ENCODE measurements at places on chromosomes 12 and 14.

GRCh38 chr14:90743425-90743824 is 72.8 kb downstream of the TTC7B start:
- DNase-seq = no peak

DNA sequence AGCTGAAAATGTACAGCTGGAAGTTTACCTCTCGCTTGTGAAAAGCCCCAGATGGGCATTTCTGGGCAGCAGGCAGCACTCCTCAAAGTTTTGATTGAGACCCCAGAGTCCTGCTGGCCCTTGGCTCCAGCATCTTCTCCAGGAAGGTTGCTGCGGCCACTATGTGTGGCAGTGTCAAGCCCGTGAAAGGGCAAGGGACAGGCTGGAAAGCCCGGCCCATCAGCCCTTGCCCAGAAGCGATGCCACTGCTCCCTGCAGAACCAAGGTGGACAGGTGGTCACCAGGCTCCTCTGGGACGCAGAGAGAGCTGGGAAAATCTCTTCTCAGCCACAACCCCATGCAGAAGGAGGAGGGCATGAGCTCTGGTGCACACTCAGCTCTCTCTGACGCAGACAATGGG is 73.5 kb upstream of the BCL11B start:
- DNase-seq = no peak

DNA sequence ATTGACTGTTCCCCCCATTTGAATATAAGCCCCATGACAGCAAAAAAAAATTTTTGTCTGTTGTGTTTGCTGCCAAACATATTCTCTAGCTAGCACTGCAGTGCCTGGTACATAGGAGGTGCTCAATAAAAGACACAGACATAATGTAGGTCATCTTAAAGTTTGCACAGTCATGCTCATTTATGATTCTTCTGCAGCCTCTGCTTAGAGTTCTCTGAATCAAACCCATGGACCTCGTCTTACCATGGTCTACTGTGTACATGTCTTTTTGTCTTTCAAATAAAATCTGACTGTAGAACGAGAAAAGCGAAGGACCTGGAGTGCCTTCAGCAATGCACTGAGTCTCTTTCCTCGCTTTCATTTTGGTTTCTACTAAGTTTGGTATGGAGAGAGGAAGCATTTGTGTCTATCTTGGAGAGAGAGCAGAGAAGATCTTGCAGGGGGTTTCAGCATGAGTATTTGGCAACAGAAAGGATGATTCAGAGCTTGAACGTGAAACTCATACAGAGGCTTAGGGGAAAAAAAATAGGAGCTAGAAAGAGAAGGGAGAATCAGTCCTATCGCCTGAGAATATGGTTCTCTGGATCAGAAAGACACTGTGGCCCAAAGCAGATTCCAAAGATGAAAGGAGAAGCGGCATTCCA is 38.8 kb upstream of the TMCC3 start:
- no peak for DNase-seq

DNA sequence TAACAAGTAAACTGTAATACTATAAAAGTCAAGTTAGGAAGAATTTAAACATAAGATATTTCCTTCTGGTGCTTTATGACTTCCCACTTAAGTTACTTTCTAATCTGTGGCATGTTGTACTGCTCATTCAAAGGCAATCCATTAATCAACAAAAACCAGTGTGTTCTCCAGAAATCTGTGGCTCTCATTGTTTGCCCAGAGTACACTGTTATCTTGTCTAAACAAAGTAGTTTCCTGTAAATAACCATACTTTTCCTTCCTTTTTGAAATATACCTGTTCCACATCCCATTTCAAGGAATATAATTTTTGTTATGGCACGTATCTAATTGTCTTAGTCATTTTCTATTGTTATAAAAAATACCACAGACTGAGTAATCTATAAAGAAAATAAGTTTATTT is 184.1 kb downstream of the CCER1 start:
- DNase-seq = no peak

- no peak for DNase-seq
Measured at GRCh38 chr14:105447651-105448640, 26.7 kb upstream of the CRIP2 start.

GRCh38 chr14:91368776-91369416 is 48.7 kb downstream of the CCDC88C start:
- DNase-seq = no peak

- no peak for DNase-seq
Measured at GRCh38 chr14:67765192-67765834, 51.1 kb downstream of the ZFYVE26 start.

- DNase-seq = no peak
Measured at GRCh38 chr14:51786227-51786626, 74.2 kb upstream of the GNG2 start.

Measured in stimulated activated CD4-positive, alpha-beta T cell treated with anti-CD3 and anti-CD28 coated beads, Interleukin-4, amount 100 ng/mL, for 1 hour (primary cell).